ENCODE measurements at places on chromosomes 3 and 15. TPM values are rescaled to one million over a fixed set of nuclear protein-coding genes. Genes with fewer than 3 reads are reported as not detected.

The P2RY14 gene
- 1.1 TPM for total RNA-seq

The MTFMT gene
- 10.0 TPM for total RNA-seq

The GASK1A gene
- total RNA-seq, result 1.6 TPM

The RTP3 gene
- total RNA-seq, result not detected

DNA sequence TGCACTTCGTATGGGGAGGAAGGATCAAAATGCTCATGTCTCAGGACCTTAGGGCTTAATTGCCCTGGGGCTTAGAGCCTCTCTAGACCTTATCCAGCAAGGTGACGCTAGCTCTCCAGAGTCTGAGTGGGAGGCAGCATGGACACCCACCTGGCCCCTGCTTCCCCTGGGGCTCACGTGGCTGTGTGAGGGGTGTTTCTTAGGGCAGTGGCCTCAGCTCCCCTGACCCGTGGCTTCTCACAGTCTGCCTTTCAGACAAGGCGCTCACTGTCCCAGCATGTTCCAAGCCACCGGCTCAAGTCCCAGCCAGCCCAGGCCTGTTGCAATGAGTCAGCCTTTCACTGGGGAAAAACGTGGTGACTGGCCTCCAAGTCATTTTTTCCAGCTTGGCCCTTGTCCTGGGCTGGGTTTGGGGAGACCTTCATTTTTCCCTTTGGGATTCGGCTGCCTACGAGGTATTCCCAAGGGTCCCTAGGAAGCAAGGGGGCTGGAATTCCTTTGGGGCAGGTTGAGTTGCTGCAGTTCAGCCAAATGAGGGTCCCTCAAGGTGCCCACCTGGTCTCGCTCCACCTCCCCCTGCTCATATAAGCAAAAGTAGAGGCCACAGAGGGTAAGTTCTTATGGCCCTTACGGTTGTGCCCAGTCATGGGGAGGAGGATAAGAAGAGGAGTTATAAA is 15.7 kb downstream of the BHLHE40 start:
- DNase-seq, result no peak

DNA sequence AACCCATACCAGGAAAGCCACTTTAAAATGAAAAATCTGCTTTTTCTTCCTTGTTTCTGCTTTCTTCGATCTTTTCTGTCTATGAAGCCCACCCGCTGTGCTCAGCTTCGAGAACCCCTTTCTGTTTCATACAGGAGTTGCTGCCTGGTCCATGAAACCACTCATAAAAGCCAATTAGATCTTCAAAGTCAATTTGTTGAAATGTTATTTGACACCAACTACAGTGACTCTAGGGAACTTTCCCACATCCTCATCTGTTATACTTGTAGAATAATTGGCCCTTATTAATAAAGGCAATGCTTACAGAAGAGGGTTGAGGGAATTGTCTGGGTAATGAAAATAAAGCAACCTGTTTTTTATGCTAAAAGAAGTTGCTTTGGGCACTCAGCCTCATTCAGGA is 523.6 kb downstream of the OCA2 start:
- DNase-seq, result no peak

- no peak for DNase-seq
These were observed 165.6 kb downstream of the NSMCE3 start for GRCh38 chr15:29103824-29104565.

Measured in hematopoietic multipotent progenitor cell (in vitro differentiated cells).